ENCODE measurements at places on chromosomes 6 and 20. TPM values are rescaled to one million over a fixed set of nuclear protein-coding genes. Genes with fewer than 3 reads are reported as not detected.

GRCh38 chr20:4912380-4913142 lies 88.7 kb downstream of the SLC23A2 start:
- H3K27ac ChIP-seq, result no peak overlapping the region
- no peak for DNase-seq
- H3K4me3 ChIP-seq, result no peak overlapping the region
- peaks cover 12% of the 10 kb centered on the region for H3K4me1 ChIP-seq
- H3K27me3 ChIP-seq, result no peaks in the 10 kb centered on the region

GRCh38 chr20:46355778-46356177 lies 47.5 kb upstream of the CDH22 start:
- H3K4me1 ChIP-seq, result peaks cover 18% of the 10 kb centered on the region
- no peak overlapping the region for H3K27ac ChIP-seq
- H3K4me3 ChIP-seq, result no peak overlapping the region
- no peaks in the 10 kb centered on the region for H3K27me3 ChIP-seq
- H3K36me3 ChIP-seq, result peaks cover 19% of the 10 kb centered on the region
- no peak for DNase-seq

RIMS4 gene
- total RNA-seq, result 3.6 TPM

DNA sequence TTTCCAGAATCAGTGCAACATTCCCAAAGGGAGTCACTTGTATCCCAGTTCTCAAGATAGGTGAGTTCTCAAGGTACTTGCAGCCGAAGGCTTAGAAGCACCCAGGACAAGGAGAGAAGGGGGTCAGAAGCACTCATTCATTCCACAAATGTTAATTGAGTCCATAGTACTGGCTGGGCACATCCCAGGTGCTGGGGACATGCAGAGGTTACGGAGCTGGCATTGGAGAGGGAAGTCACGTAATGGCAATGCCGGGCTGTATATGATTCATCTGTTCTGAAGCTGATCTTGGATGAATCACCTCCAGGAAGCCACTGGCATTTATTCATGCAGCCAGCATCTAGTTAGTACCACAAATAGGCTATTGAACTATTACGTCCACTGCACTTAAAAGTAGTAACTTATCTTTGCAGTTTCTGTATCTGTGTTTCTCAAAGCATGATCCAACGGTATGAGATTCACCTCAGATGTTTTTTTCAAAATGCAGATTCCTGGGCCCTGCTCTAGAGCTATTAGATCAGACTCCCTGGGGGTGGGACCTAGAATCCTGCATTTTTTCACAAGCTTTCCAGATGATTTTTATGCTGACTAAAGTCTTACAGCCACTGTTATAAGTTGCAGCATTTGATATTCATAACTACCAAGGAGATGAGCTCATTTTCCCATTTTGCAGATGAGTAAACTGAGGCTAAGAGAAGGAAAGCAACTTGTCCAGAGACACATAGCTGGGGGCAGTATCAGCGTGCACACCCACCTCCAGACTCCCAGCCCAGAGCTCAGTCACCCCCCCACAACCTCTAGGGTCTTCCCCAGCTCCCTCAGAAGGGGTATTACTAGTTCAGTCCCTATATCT lies 44.1 kb upstream of the ID1 start:
- H3K27me3 ChIP-seq, result no peaks in the 10 kb centered on the region
- H3K27ac ChIP-seq, result peak overlapping the region; percentile 86
- no peak overlapping the region for H3K4me3 ChIP-seq
- H3K4me1 ChIP-seq, result peaks cover 42% of the 10 kb centered on the region
- H3K36me3 ChIP-seq, result peaks cover 37% of the 10 kb centered on the region

DNA sequence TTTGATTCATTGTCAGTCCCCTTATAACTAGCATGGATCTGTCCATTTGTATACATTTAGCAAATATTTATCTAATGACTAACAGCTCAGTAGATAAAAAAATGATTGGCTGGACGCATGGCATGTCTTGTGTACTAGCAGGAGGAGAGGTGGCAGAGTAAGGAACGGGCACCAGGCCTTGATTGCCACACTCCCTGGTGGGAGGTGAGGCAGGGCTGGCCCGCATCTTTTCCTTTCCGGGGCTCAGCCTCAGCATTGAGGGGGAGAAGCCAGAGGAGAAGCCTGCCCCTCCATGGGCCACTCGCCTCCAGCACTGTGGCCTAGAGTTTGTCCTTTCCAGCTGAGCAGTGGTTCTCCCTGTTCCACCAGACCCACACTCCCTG lies 84.9 kb upstream of the TMEM181 start:
- peaks cover 8% of the 10 kb centered on the region for H3K4me1 ChIP-seq
- H3K27ac ChIP-seq, result peak overlapping the region; percentile 25
- H3K4me3 ChIP-seq, result no peak overlapping the region
- peaks cover 30% of the 10 kb centered on the region for H3K36me3 ChIP-seq
- no peak for DNase-seq

- no peaks in the 10 kb centered on the region for H3K36me3 ChIP-seq
- no peak for DNase-seq
- H3K4me1 ChIP-seq, result no peaks in the 10 kb centered on the region
These were observed 450.3 kb upstream of the GJE1 start for GRCh38 chr6:141682391-141682790.

- no peak overlapping the region for H3K4me3 ChIP-seq
- peaks cover 16% of the 10 kb centered on the region for H3K36me3 ChIP-seq
- H3K27ac ChIP-seq, result no peak overlapping the region
- H3K4me1 ChIP-seq, result peaks cover 12% of the 10 kb centered on the region
- no peaks in the 10 kb centered on the region for H3K27me3 ChIP-seq
These were observed 66.0 kb downstream of the PLAGL1 start for GRCh38 chr6:143941852-143942627.

SYTL3 gene
- 2.2 TPM for total RNA-seq

DNA sequence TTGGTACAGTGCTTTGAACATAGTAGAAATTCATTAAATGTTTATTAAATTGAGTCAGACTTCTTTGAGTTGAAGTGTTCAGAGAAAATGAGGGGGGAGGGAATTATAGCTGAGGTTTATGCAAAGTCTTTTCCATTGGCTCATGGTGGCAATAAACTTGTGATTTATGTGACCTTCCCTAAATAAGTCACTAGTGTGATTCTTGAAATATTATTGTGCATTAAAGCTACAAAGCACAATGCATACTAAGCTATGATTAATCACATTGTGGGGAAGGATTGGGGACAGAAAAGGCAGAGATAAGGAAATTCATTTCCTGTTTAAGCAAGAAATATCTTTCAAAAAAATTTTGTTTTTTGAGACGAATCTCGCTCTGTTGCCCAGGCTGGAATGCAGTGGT lies 877.5 kb downstream of the TFAP2A start:
- H3K27me3 ChIP-seq, result no peaks in the 10 kb centered on the region
- H3K36me3 ChIP-seq, result no peaks in the 10 kb centered on the region
- no peaks in the 10 kb centered on the region for H3K4me1 ChIP-seq
- no peak for DNase-seq
- no peak overlapping the region for H3K27ac ChIP-seq

FRK gene
- 6.2 TPM for total RNA-seq

GRCh38 chr20:45827712-45828111 lies 600 bp upstream of the TNNC2 start:
- peaks cover 18% of the 10 kb centered on the region for H3K4me1 ChIP-seq
- no peak overlapping the region for H3K4me3 ChIP-seq
- DNase-seq, result no peak
- no peak overlapping the region for H3K27ac ChIP-seq
- peaks cover 18% of the 10 kb centered on the region for H3K27me3 ChIP-seq
- no peaks in the 10 kb centered on the region for H3K36me3 ChIP-seq

GRCh38 chr6:34189806-34190503 lies 44.1 kb upstream of the GRM4 start:
- no peaks in the 10 kb centered on the region for H3K4me1 ChIP-seq
- no peak for DNase-seq
- peaks cover under 1% of the 10 kb centered on the region for H3K27me3 ChIP-seq

- no peak overlapping the region for H3K27ac ChIP-seq
- H3K4me3 ChIP-seq, result no peak overlapping the region
- H3K27me3 ChIP-seq, result peaks cover 45% of the 10 kb centered on the region
- no peaks in the 10 kb centered on the region for H3K4me1 ChIP-seq
- no peaks in the 10 kb centered on the region for H3K36me3 ChIP-seq
These were observed 30.1 kb downstream of the OR2B6 start for GRCh38 chr6:27986928-27987725.

GRCh38 chr6:133806382-133807140 lies 82.4 kb upstream of the TCF21 start:
- H3K27me3 ChIP-seq, result peaks cover 2% of the 10 kb centered on the region
- no peak overlapping the region for H3K4me3 ChIP-seq
- no peaks in the 10 kb centered on the region for H3K36me3 ChIP-seq
- DNase-seq, result no peak

DNA sequence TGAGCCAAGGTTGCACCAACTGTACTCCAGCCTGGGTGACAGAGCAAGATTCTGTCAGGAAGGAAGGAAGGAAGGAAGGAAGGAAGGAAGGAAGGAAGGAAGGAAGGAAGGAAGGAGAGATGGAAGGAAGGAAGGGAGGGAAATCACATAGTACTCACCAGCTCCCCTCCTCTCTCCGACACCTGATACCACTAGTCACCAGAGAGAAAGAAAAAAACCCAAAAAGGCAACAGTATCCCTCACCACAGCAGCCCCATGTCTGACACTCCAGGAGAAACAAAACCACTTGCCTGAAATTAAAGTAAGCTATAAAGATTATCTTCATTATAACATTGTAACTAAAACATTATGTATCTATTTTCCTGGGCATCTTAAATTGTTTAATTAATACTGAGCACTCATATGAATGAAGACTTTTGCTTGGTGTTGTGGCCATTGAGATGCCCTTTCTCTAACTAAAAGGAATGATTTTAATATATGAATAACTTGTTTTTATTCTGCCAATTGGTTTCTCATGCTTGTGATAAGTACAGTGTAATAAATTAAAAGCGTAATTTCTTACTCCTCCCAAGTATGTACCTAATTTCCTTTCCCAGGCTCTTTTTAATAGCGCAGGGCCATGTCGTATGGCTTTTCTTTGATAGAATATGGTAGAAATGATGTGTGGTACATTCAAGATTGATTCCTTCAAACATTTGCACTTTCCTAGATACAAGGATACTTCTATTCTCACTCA lies 390.0 kb downstream of the MMUT start:
- no peak for DNase-seq
- no peaks in the 10 kb centered on the region for H3K27me3 ChIP-seq
- H3K4me3 ChIP-seq, result no peak overlapping the region
- H3K27ac ChIP-seq, result no peak overlapping the region
- H3K4me1 ChIP-seq, result no peaks in the 10 kb centered on the region
- H3K36me3 ChIP-seq, result no peaks in the 10 kb centered on the region

- H3K27ac ChIP-seq, result no peak overlapping the region
- no peak for DNase-seq
- no peaks in the 10 kb centered on the region for H3K27me3 ChIP-seq
- no peak overlapping the region for H3K4me3 ChIP-seq
- peaks cover 19% of the 10 kb centered on the region for H3K4me1 ChIP-seq
These were observed 57.9 kb downstream of the ELOVL5 start for GRCh38 chr6:53290537-53291510.

OR2H2 gene
- total RNA-seq, result not detected

ANKRD60 gene
- not detected for total RNA-seq

DNA sequence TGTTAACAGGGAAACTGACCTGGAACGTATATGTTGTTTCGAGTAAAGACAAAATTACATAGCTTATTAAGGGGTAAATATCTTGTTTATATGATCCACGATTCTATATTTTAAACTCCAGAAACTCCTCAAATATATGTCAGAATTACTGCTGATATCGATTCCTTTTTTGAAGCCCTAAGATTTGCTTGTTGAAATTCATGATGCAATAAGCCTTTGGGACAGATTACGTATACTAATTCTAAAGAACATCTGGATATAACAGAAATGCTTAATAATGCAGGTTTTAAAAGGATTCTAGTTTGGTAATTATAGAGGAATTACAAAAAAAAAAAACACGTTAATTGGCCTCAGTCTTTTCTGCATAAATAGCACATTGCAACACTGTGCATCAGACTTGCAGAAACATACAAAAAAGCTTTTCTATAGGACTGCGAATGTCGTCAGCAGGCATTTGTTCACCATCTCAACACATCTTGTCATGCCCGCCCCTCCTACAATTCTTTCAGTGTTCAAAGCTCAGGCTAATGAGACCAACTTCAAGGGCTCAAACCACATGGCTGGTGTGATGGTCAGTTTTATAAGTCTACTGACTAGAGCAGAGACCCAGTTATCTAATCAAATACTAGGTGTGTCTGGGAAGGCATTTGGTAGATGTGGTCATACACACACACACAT lies 74.9 kb downstream of the AGPAT4 start:
- no peaks in the 10 kb centered on the region for H3K27me3 ChIP-seq
- no peak overlapping the region for H3K4me3 ChIP-seq
- peaks cover 12% of the 10 kb centered on the region for H3K4me1 ChIP-seq

- H3K36me3 ChIP-seq, result no peaks in the 10 kb centered on the region
- no peak overlapping the region for H3K27ac ChIP-seq
- H3K4me3 ChIP-seq, result no peak overlapping the region
These were observed 11.5 kb upstream of the ZNF133 start for GRCh38 chr20:18276821-18277220.

GRCh38 chr6:166988674-166989201 lies 10.5 kb upstream of the CEP43 start:
- H3K27ac ChIP-seq, result no peak overlapping the region
- H3K4me3 ChIP-seq, result no peak overlapping the region
- no peak for DNase-seq
- H3K4me1 ChIP-seq, result peaks cover 14% of the 10 kb centered on the region
- peaks cover 27% of the 10 kb centered on the region for H3K36me3 ChIP-seq

GRCh38 chr20:2654384-2654822 lies 2.0 kb downstream of the NOP56 start:
- H3K4me3 ChIP-seq, result peak overlapping the region; percentile 93
- peaks cover 14% of the 10 kb centered on the region for H3K4me1 ChIP-seq
- H3K36me3 ChIP-seq, result peaks cover 38% of the 10 kb centered on the region

- H3K36me3 ChIP-seq, result no peaks in the 10 kb centered on the region
- no peak for DNase-seq
- H3K27ac ChIP-seq, result peak overlapping the region; percentile 63
- H3K27me3 ChIP-seq, result no peaks in the 10 kb centered on the region
- H3K4me1 ChIP-seq, result no peaks in the 10 kb centered on the region
- peak overlapping the region; percentile 16 for H3K4me3 ChIP-seq
These were observed 8.6 kb upstream of the GABBR1 start for GRCh38 chr6:29641430-29642148.

- H3K27ac ChIP-seq, result no peak overlapping the region
- peaks cover 53% of the 10 kb centered on the region for H3K27me3 ChIP-seq
- no peak for DNase-seq
These were observed 22.6 kb upstream of the HLA-DQB2 start for GRCh38 chr6:32785781-32786533.

DNA sequence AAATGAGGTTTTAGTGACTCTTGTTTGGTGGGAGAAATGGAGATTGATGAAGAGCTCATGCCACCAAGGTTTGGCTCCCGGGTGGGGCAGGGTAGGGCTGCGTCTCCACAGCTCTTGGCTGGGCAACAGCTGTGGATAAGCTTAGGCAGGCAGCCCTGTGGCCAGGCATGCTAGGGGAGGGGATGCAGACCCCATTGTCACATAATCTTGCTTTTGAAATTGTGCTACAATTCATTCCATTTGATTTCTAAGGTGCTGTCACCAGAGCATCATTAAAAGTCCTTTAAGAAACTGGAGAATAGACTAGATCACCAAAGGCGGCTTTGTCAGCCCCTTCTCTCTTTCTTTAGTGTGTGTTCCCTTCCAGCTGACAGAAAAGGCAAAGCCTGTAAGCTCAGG lies 574.2 kb upstream of the JAG1 start:
- H3K36me3 ChIP-seq, result no peaks in the 10 kb centered on the region
- no peak overlapping the region for H3K4me3 ChIP-seq
- H3K27ac ChIP-seq, result no peak overlapping the region
- peaks cover 31% of the 10 kb centered on the region for H3K27me3 ChIP-seq
- DNase-seq, result no peak

Measured in type B pancreatic cell (in vitro differentiated cells).